ENCODE measurements at places on chromosomes 2 and 18. TPM values are rescaled to one million over a fixed set of nuclear protein-coding genes. Genes with fewer than 3 reads are reported as not detected.

DNA sequence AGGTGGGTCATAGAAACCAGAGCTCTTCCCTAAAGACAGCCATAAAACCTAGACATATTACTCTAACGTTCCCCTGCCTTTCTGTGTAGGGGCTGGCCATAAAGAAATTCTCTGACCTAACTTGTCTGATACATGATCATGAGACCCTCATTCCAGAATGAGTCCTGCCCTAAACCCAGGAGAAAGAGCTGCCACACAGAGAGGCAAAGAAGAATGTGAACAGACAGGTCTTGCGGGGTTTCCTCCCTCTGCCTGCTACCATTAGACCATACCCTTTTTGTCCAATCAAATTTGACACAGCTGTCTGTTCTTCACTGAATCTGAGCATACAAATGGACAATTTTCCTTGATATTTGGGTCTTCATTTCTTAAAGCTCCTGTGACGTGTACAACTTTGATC, 198.8 kb upstream of the LHCGR start:
- DNase-seq = no peak

DNA sequence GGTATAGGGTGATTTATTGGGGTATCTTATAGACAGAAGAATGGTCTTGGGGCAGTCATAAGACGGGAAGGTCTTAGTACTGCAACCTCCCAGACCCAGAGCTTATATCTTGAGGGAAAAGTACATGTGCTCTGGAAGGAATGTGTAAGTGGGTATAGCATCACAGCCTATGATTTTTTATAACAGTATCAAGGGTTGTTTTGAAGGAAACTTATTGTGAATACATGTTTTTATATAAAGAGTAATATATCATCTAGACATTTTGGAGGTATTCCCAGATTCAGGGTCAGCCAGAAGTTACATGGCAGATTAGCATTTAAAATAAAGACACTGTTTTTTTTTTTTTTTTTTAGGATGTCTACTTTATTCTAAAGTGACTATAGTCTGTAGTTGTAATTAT, 47.6 kb upstream of the STON1 start:
- no peak for DNase-seq

- peak; percentile 40 for DNase-seq
These were observed 58.9 kb downstream of the NDUFA10 start for GRCh38 chr2:239966029-239966852.

- DNase-seq = peak; percentile 53
These were observed 21.0 kb downstream of the SNORC start for GRCh38 chr2:232890896-232891601.

Gene CAD
- total RNA-seq = 29.7 TPM
